ENCODE measurements at places on chromosomes 6 and 20.

DNA sequence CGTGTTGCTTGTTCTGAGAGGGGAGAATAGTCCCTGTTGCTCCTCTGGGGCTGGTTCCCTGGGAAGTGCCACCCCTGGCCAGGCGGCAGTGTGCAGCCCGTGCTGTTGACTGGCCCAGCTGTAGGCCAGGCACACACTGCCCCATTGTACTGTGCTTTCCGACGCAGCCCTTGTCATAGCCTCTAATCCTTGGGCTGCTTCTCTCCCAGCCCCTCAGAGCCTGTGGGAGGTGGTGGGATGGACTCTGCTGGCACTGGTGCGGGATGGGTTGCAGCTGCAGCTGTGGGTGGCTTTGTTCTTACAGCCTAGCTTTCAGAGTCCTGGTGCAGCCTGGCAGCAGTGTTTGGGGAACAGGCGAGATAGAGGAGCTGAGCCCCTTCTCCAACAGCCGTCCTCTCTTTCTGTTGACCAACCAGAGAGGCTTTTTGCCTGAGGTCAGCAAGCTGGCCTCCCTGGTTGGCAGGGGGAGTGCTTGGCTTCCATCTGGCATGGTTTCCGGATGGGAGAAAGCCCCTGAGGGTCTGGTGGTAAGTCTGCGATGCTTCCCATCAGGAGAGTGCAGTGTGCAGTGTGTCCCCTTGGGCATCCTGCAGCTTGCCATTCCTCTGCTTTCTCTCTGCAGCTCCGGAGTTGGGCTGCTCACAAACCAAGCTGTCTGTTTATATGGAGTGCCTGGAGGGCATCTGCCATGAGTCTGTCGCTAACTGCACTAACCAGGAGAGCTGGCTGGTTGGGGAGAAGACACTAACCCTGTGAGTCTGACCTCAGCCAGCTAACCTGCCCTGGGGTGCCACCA is 12.1 kb downstream of the TJAP1 start:
- peak; percentile 97 for DNase-seq

DNA sequence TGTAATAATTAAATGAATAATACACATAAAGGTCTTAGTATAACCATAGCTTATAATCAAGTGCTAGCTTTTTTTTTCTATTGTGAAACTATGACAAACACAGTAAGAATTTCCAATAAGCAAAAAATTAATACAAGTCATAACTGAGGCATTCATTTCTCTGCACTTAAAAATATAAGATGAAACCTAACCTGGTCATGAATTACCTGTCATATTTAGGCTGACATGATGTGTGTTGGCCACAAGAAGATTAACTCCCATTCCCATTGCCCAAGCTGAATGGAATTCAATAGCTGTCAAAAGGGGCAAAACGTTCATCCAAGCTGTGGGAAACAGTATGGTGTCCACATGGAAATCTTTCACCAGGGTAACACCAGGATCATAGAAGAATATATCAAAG is 5.4 kb downstream of the VNN2 start:
- no peak for DNase-seq

DNA sequence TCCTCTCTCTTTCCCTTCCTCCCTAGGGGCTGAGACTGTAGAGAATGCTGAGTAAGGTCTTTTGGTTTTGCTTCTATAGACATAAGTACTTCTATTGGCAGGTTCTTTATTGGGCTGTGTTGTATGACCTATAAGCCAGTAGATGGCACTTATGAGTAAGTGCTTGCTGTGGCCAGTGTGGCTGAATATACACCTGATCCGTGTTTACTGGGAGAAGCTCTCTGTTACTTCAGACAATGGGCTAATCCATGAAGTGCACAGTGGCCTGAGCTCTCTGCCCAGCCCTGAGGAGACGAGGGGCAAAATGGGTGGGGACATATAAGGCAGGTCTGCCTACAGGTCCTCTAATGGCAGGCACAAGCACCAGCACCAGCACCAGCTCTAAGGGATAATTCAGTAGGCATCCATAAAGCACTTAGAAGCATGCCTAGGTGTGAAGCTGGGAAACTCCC is 610.3 kb downstream of the RNF144B start:
- DNase-seq: no peak

DNA sequence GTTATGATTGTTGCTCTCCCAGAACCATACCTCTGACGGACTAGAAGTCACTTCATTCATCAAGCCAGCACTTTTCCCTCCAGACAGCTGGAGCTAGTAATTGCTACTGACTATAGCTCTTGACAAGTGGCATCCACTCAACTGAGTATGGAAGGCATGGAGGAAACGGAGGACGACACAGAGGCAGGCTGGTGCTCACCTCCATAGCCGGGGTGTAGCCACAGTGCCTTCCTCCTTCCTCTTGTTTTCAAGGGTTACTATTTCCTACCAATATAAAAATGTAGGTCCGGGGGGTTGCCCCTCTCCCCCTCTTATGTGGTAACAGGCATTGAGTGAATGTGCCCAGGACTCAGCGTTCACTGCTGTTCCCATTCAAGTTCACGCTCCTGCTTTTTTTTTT is 23.5 kb upstream of the FOXC1 start:
- no peak for DNase-seq

DNA sequence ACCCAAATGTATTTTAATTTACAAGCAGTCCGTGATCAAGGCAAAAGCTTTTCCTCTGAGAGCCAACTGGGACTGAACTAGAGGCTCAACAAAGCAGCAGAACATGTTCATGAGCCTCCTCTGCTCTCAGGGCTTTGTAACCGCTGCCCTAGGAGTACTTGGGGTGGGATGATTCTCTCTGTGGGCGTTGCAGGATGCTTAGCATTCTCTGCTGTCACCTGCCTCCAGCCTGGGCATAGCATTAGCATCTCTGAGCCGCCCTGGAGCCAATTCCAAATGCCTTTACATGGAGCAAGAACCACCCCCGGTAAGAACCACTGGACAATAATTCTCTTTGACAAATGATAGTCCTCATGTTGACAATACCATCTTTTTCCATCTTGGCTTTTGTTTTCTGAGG is 237.6 kb upstream of the CDH4 start:
- no peak for DNase-seq

DNA sequence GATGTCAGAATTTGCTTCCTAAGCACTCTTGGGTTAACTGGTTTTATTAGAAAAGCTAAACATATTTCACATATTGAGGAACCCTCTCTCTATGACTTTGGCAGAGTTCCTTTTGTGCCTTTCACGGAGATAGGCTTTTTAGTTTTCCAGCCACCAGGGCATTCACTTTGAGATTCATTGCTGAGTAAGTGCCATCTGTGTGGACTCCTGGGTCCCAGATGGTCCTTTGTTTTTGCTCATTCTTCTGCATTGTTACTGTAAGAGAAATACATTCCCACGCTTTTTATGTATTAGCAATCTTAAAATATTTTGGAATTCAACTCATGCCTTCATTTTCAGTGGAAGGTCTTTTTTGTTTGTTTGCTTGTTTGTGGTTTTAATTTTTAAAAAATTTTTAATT is 76.3 kb upstream of the PHACTR2 start:
- DNase-seq: no peak

GRCh38 chr20:8291873-8292272 is 159.8 kb downstream of the PLCB1 start:
- DNase-seq: no peak

DNA sequence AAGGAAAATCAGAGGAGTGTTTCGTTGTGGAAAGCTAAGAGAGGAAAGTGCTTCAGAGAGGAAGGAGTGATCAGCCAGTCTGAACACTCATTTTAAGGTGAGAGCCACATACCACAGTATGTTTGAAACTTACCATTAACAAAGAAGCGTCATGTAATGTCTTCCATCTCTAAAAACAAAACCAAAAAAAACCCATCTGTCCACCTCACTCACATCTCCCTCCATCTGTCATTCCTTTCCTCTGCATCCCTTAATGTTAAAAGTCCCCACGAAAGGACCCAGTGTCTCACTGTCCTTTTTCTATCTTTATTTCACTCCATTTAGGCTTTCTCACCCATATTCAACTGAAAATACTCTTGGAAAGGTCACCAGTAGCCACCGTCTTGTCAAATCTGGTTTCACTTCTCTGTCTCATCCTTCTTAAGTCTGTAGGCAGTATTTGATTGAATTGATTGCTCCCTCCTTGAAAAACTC is 59.4 kb upstream of the GNRH2 start:
- no peak for DNase-seq

GRCh38 chr6:20463396-20463795 is 61.7 kb downstream of the E2F3 start:
- no peak for DNase-seq

DNA sequence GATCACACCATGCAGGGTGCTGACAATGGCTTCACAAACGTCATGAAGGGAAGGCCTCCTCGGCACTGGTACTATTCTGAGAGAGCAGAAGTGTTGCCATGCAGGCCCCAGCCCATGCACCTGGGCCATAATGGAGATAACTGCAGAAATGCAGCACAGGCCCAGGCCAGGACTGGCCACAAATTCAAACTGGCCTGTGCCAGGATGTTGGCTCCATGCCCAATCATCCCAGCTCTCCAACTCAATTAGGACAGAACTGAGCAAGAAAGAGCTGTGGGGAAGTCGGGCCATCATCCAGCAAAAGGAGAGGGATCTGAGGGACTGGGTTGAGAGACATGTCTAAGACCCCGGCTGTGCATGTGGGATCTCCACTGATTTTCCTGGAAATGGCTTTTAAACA is 48.9 kb upstream of the SYNDIG1 start:
- no peak for DNase-seq

DNA sequence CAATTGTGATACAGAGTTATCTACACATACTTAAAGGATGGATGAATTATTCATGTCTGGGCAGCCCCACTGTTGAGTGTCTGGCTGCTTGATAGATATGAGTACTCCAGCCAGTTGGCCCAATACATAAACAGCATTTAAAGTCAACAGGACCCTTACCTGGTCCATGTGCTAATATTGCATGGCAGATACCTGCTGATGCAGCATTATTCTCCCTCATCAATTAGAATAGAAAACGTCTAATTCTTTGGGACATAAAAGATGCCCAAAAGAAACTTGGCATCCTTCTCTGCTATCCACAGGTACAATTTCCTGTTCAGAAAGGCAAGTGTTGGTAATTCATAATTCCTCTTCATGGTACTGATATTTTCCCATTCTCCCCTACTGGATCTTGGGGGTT is 550.8 kb downstream of the TFAP2B start:
- DNase-seq: no peak

GRCh38 chr6:161080263-161080970 is 88.8 kb downstream of the MAP3K4 start:
- no peak for DNase-seq

GRCh38 chr6:24472181-24472580 is 17.2 kb downstream of the GPLD1 start:
- no peak for DNase-seq

DNA sequence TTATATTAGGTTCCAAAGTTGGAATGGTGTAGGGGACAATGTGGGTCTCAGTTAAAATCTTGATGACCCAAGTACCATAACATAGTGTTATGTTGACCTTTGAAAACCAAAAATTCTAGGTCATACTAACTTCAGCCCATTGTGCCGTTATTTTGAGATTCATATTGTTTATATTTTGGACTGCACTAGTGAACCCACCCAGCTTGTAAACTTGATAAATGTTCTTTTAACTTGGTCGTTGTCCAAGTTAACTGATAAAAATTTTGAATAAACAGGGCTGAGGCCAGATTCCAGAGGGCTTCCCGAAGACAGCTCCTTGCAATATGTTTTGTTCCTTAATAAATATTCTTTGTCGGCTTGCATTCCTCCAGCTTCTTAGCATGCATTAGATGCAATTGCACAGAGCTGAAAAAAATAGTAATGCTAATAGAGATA is 90.3 kb downstream of the BCAS1 start:
- no peak for DNase-seq

GRCh38 chr6:167491438-167492099 is 166.7 kb downstream of the TTLL2 start:
- no peak for DNase-seq

DNA sequence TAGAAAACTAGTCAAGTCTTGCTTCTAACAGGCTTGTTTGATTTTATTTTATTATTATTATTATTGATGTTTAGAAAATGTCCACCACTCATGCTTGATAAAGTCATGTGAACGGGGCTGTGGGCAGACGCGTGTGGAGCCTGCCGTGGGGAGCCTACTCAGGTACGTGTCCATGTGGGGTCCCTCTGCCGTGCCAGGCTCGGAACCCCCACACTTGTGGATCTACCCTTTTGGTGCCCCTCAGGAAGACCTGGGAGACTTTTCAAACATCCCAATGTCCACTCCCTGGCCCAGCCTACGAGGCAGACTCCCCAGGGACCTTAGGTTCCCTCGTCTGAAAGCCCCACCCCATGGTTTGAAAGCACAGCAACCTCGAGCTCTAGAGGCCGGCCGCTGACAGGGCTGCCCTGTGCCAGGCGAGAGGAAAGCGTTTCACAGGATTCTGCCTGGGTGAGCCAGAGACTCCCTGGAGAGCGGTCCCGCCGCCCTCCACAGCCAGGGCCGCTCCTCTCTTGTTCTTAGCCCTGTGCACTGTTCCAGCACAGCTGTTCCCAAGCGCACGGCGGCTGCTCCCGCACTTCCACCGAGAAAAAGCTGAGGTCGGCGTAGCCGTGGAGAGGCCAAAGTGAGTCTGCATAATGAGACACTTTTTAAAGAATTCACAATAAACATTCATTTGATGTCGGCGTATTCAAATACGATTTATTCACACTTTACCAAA is 249.7 kb downstream of the TTLL2 start:
- no peak for DNase-seq

- DNase-seq: no peak
These were observed 11.4 kb upstream of the SIRT5 start for GRCh38 chr6:13563009-13563408.

- DNase-seq: no peak
These were observed 4.1 kb downstream of the ZC3H12D start for GRCh38 chr6:149480502-149481280.

GRCh38 chr6:149889326-149889725 is 8.6 kb downstream of the RAET1E start:
- DNase-seq: no peak

- DNase-seq: no peak
These were observed 16.1 kb upstream of the LMBRD1 start for GRCh38 chr6:69812746-69813427.

GRCh38 chr20:58360936-58361335 is 28.1 kb upstream of the VAPB start:
- no peak for DNase-seq

DNA sequence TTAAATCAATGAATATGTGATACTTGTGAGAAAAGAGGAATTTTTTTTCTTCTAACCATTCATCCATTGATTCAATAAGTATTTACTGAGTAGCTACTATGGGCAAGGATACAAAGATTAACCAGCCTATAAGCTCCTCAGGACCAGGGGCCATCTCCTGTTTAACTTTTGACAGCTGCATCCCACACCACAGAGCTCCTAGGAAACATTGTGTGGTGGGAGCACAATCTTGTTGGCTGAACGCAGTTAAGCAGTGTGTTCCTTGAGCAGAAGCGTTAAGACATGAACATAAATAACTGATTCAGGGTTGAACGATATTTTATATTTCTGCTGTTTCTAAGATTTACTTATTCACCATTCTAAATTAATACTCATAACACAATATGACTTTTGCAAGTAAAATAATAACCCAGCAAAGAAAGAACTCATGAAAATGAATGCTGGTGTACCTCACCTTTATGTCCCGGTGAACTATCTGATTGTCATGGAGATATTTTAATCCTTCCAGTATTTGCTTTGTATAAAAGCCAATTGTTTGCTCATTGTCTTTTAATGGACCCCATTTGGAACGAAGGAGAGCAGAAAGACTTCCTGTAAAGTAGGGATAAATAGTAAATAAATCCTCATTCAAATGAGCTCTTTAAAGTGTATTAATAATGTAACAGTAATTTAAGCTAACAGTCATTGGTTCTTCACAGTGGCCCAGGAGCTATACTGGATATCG is 62.6 kb upstream of the MAP7 start:
- DNase-seq: no peak

- DNase-seq: no peak
These were observed 202.2 kb upstream of the CCN2 start for GRCh38 chr6:132153221-132153898.

- DNase-seq: no peak
These were observed 201.8 kb downstream of the TTLL2 start for GRCh38 chr6:167526465-167527368.
